ENCODE measurements at places on chromosomes 2 and 18.

GRCh38 chr2:32752205-32752604 is 124.4 kb downstream of the TTC27 start:
- H3K27ac ChIP-seq = no peak overlapping the region
- H3K4me3 ChIP-seq = no peak overlapping the region
- no peaks in the 10 kb centered on the region for H3K27me3 ChIP-seq
- DNase-seq = no peak
- H3K4me1 ChIP-seq = peaks cover 3% of the 10 kb centered on the region

DNA sequence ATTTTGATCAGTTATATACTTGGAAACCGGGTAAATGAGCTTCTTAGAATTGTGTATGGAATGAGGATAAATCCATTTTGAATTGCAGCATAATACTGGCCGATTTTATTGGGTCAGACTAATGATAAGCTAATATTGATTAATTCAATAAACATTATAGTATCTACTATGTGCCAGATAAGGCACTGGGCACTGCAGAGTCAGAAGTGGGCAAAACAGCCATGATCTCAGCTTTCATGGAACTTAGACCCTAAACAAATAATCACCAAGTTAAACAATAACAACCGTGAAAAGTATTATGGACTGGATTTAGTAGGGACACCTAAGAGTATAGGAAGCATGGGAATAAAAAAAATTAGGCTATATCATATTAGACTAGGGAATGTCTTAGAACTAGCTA is 297.0 kb upstream of the PKDCC start:
- no peak overlapping the region for H3K4me3 ChIP-seq
- no peaks in the 10 kb centered on the region for H3K4me1 ChIP-seq
- H3K27ac ChIP-seq = no peak overlapping the region
- no peaks in the 10 kb centered on the region for H3K36me3 ChIP-seq

DNA sequence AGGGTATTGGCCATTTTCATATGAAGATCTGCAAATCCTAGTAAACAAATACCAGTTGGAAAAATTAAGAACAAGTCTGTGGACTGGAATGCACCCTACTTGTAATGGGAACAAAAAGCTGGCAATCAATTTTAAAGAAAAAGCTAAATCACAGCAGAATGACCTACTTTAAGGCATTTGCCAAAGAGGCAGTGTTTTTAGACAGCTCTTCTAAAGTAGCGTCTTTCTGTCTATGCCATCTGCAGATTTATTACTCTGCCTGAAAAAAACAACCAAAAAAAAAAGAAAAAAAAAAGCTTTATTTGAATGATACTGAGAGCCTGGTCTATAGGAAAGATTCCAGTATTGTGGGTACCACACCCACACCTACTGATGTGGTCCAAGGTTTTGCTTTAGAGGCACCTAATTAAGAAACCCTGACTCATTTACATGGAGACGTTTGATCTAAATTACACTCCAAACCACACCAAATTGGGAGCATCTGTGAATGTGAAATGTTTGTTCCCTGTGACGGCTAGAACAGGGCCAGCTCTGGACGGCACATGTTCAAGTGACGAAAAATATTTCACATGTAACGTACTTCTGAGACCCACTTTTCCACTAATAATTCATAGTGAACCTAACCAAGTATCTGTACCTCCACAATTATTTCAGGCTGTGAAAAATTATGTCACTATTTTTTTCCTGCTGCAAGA is 597.1 kb downstream of the ARHGAP15 start:
- H3K4me1 ChIP-seq = peaks cover 12% of the 10 kb centered on the region
- H3K36me3 ChIP-seq = peaks cover 19% of the 10 kb centered on the region
- no peak for DNase-seq
- H3K27ac ChIP-seq = no peak overlapping the region
- no peaks in the 10 kb centered on the region for H3K27me3 ChIP-seq

DNA sequence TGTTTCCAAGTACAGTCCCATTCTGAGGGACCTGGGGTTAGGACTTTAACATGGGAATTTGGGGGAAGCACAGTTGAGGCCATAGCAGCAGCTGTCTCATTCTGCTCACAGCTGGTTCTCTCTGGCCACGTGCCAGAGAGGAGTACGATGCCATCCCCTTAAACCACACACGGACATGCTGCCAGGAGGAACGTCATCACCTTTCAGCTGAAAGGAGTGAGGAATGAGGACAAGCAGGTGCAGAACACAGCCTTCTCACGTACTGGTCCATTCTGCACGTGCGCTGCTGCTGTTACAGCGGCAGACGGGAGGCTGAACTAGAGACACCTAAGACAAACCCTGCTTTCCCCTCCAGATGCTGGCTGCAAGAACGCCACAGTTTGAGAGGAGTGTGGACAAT is 33.5 kb downstream of the ODC1 start:
- no peak for DNase-seq
- no peak overlapping the region for H3K4me3 ChIP-seq
- H3K27me3 ChIP-seq = no peaks in the 10 kb centered on the region
- peaks cover 10% of the 10 kb centered on the region for H3K4me1 ChIP-seq

- no peaks in the 10 kb centered on the region for H3K4me1 ChIP-seq
- no peaks in the 10 kb centered on the region for H3K27me3 ChIP-seq
- no peak overlapping the region for H3K27ac ChIP-seq
- no peak overlapping the region for H3K4me3 ChIP-seq
- DNase-seq = no peak
These were observed 119.1 kb downstream of the FSIP2 start for GRCh38 chr2:185857691-185858090.

GRCh38 chr18:22345718-22346117 is 72.0 kb downstream of the CTAGE1 start:
- no peak overlapping the region for H3K4me3 ChIP-seq
- H3K4me1 ChIP-seq = peaks cover 45% of the 10 kb centered on the region
- no peaks in the 10 kb centered on the region for H3K36me3 ChIP-seq
- peaks cover 31% of the 10 kb centered on the region for H3K27me3 ChIP-seq
- no peak for DNase-seq

- no peaks in the 10 kb centered on the region for H3K27me3 ChIP-seq
- no peak for DNase-seq
- no peaks in the 10 kb centered on the region for H3K36me3 ChIP-seq
- no peak overlapping the region for H3K27ac ChIP-seq
These were observed 76.6 kb downstream of the RAPGEF4 start for GRCh38 chr2:172812158-172812744.

DNA sequence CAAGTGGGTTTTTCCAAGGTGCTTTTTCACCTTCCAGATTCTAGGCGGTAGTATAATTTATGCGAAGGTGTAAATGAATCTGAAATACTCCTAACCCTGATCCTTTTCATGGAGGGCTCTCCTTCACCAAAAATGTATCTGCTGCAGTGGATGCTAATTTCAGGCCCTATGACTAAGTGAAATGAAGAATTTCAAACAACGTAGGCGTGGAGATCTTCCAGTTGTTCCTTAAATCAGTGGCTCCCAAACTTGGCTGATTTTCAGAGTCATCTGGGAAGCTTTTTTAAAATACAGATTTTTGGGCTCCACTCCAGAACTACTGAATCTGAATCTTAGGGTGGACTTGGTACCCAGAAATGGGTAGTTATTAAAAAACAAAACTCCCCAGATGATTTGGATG is 5.5 kb downstream of the GCKR start:
- H3K4me3 ChIP-seq = no peak overlapping the region
- no peaks in the 10 kb centered on the region for H3K4me1 ChIP-seq
- H3K27ac ChIP-seq = no peak overlapping the region
- no peaks in the 10 kb centered on the region for H3K36me3 ChIP-seq

DNA sequence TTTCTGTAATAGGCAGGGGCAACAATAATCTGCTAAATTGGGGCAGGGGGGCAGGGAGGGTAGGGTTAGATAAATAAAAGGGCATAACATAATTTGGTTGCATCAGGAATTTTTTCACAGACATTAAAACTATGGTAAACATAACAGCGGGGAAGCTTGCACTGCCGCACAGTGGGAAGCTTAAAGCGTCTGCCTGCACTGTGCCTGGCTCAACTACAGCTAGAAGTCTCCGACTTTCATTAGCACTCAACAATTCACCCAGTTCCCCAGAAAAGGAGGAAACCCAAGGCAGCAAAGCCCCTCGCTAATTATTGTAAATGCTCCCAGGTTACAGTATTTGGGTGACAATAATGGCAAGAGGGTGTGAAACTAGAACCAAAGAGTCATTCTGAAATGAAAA is 562.9 kb downstream of the ARHGAP15 start:
- peaks cover 13% of the 10 kb centered on the region for H3K36me3 ChIP-seq
- H3K27ac ChIP-seq = no peak overlapping the region
- no peak overlapping the region for H3K4me3 ChIP-seq
- H3K4me1 ChIP-seq = no peaks in the 10 kb centered on the region

- H3K27ac ChIP-seq = no peak overlapping the region
- no peaks in the 10 kb centered on the region for H3K4me1 ChIP-seq
- no peak overlapping the region for H3K4me3 ChIP-seq
- DNase-seq = no peak
These were observed 44.7 kb upstream of the SNED1 start for GRCh38 chr2:240953426-240954410.

GRCh38 chr2:160322320-160322719 is 122.2 kb upstream of the ITGB6 start:
- H3K4me3 ChIP-seq = no peak overlapping the region
- H3K27ac ChIP-seq = no peak overlapping the region
- no peak for DNase-seq
- peaks cover 26% of the 10 kb centered on the region for H3K4me1 ChIP-seq
- H3K27me3 ChIP-seq = no peaks in the 10 kb centered on the region

DNA sequence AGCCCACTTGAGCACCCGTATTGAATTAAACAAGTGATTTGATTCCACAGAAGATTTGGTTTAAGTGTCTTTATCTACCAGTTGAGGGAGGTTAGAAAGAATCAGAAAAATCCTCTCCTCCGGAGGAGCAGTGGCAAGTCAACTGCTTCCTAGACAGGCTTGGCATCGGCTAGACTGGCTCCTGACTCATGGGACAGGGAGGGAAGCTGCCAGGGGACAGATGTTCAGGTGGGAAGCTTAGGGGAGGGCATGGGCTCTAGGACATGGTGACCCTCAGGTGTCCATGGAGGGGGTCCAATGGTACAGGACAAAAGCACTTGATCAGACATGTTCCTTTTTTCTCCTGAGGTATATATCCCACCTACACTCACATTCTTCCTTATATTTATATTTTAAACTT is 119.3 kb upstream of the IL1R2 start:
- peaks cover 94% of the 10 kb centered on the region for H3K36me3 ChIP-seq
- H3K4me3 ChIP-seq = no peak overlapping the region
- no peak overlapping the region for H3K27ac ChIP-seq
- H3K4me1 ChIP-seq = no peaks in the 10 kb centered on the region
- H3K27me3 ChIP-seq = no peaks in the 10 kb centered on the region

DNA sequence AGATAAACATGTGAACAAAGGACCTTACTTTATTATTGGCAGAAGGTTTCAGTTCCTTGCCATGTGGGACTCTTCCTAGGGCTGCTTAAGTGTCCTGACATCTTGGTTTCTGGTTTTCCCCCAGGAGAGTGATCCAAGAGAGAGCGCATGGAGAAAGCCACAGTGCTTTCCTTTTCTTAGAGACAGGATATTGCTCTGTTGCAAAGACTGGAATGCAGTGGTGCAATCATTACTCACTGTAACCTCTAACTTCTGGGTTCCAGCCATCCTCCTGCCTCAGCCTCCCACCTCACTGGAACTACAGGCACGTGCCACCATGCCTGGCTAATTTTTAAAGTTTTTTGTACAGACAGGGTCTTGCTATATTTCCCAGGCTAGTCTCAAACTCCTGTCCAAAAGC is 38.1 kb upstream of the TCF7L1 start:
- no peak overlapping the region for H3K27ac ChIP-seq
- no peak for DNase-seq
- H3K4me1 ChIP-seq = no peaks in the 10 kb centered on the region
- H3K4me3 ChIP-seq = no peak overlapping the region

DNA sequence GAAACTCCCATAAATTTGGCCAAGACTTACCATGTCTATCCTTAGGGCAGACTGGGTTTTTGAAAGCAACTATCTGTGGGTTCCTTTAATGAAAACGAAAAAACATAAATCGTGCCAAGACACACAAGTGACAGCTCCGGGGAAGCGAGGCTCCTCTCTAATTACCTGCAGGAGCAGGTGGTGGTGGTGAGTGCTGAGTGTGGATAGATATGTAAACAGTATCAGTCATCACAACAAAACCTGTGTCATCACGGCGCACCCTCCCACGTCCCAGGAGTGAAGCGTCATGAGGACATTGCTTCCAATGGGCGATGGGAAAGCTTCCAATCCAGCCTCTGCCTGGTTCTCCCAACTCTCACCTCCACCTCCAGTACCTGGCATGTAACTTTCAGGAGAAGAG is 31.3 kb downstream of the ACKR3 start:
- H3K36me3 ChIP-seq = no peaks in the 10 kb centered on the region
- H3K27ac ChIP-seq = no peak overlapping the region
- H3K4me3 ChIP-seq = no peak overlapping the region
- H3K4me1 ChIP-seq = peaks cover 2% of the 10 kb centered on the region
- DNase-seq = no peak

DNA sequence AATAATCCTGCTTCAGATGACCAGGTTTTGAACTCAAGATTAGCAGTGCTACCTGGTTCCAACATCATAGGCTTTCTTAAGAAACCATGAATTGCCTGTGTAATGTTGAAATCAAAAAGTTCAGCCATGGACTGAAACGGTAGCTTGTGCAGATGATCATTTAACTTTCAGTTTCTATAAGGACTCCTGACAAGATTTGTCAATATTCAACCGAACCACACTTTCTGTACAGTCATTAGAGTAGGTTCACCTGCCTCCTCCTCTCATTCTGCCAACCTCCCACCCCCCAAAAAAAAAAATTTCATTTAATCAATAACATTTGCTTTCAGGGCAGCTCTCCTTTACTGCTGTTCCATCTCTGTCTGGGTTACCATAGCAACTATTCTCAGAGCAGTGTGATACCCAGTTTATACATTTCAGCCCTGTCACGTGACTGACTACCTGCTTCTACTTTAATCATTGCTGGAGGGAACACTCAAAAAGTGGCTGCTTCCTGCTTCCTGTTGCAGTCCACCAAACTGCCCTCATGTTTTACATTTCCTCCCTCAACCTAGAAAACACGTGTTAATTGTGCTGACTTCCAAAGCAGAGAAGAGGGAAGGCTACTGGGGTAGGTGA is 275.5 kb downstream of the SS18 start:
- H3K27me3 ChIP-seq = peaks cover 2% of the 10 kb centered on the region
- H3K4me3 ChIP-seq = no peak overlapping the region
- no peaks in the 10 kb centered on the region for H3K36me3 ChIP-seq
- H3K4me1 ChIP-seq = no peaks in the 10 kb centered on the region
- no peak overlapping the region for H3K27ac ChIP-seq

- H3K27me3 ChIP-seq = peaks cover 36% of the 10 kb centered on the region
- no peak for DNase-seq
- H3K27ac ChIP-seq = no peak overlapping the region
These were observed 157.1 kb upstream of the SIX2 start for GRCh38 chr2:45166229-45166890.

All from CD4-positive, alpha-beta T cell (primary cell).